Retina (tissue), 1 donor: ENCODE measurements at places on chromosomes 3 and 15.
A peak's percentile ranks its signal among the peaks of the same experiment; 100 is the strongest.

DNA sequence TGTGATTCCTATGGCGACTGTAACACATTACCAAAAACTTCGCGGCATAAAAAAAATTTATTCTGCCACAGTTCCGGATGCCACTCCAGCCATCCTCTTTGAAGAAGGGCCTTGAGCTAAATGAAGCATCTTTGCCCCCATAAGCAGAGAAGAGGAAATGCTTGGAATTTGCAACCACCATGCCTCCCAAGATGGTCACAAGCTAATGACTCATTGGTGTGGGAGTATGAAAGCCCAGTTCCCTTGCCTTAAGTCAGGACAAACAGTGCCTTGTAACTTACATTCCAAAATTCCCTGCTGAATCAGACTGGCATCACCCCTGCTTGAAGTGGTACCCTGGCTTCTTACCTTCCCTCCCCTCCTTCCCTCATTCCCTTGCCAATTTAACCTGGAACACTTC, 1077.4 kb downstream of the EPHA3 start:
- DNase-seq = no peak

DNA sequence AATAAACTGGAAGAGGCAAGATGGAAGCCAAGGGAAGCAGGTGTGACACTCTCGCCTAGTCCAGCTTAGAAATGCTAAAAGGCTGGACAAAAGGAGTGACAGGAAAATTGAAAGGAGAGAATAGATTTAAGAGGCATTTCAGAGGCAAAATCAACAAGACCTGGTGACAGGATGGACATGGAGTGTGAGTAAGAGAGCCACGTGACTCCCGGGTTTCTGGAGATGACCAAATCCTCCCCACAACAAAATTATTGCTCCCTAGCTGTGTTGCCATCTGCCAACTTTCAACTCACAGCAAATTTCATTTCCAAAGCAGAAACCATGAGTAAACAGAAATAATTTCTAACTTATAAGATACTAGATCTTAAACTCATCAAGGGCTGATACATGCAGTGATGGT, 52.6 kb downstream of the MTHFS start:
- no peak for DNase-seq

DNA sequence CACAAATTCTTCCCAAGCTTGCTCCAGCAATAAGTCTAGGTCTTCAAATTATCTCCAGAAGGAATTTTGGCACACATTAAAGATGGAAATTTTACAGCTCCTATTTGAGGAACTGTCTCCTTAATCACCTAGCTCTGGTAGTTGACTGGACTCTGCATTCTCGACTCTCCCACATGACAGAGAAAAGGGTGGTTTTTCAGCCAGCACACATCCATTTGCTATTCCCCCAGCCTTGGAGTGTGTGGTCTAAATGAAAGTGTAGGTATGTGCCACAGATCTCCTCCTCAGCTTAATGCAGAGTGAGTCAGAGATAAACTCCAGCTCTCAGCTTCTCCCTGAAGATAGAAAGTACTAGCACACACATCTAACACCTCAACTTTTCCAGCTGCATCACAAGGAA, 62.2 kb upstream of the ALCAM start:
- no peak for DNase-seq

GRCh38 chr3:53222183-53222901, 33.5 kb downstream of the TKT start:
- DNase-seq = no peak

DNA sequence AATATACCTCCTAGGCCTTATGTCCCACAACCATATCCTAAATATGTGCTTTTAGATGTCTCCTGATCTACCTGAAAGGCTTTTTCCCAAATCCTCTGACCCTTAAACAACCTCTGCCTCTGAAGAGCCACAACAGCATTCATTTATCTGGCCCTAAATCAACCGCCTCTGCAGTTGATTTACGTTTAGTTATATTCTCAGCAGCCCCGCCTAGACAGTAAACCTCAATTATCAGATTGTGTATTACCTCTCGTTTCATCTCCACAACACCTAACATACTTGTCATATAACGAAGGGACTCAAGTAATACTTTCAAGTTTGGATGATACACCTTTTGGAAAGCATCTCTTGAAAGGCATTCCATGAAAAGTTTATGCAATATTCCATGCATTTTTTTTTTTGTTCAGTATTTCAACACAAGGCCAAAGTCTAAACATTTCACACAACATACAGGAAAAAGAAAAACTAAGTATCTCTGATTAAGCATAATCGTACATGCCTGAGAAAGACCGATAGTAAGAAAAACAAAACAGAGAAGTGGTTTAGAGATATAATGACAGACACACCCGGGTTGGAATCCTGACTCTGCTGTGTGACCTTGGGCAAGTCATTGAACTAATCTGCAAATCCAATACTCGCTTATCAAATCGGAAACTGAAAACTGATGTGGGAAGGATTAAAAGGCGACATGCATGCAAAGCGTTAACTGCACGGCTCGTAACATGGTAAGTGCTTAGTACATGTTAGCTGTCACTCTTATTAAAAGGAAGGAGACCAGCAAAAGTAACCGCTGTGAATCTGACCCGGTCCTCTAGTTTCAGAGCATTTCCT, 778 bp downstream of the CRBN start:
- DNase-seq = peak; percentile 17

DNA sequence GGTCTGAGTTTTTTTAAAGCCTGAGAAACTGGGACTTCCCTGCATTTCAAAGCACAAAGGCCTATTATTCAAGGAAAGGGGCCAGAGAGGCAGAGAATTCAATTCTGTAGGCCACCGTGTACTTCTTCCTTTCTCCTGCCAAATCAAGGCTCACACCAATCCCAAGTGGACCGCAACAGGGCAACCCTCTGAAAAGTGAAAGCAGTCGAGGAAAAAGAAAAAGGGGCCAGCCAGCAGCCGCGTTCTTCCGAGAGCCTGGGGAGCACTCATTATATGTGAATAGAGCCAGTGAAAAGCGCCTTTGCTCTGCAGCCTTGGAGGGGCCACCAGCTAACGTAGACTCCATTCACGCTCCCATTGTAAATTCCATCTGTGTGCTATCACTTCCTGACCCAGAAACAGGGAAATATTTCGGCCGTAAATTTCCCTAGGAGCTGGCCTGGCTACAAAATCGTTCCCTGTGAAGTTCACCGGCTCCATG, 45.9 kb upstream of the THUMPD3 start:
- DNase-seq = peak; percentile 85

- no peak for DNase-seq
Measured at GRCh38 chr3:17640466-17640865, 102.0 kb downstream of the TBC1D5 start.

DNA sequence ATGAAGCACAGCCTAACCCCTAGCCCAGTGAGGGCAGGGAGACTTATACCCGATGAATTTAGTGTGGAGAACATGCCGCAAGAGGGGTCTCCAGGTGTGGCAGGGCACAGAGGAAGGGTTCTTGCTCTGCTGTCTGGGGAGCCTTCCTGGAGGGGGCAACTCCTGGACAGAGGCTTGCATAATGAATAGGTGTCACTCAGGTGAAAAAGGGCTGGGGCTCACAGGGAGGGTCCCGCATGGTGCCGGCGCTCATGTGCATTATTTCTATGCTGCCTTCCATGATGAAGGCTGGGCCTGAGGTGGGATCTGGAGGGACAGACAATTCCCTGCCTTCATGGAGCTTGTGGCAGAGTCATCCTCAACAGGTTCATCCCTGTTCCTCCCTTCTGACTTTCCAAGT, 51.5 kb downstream of the ITGA11 start:
- no peak for DNase-seq

DNA sequence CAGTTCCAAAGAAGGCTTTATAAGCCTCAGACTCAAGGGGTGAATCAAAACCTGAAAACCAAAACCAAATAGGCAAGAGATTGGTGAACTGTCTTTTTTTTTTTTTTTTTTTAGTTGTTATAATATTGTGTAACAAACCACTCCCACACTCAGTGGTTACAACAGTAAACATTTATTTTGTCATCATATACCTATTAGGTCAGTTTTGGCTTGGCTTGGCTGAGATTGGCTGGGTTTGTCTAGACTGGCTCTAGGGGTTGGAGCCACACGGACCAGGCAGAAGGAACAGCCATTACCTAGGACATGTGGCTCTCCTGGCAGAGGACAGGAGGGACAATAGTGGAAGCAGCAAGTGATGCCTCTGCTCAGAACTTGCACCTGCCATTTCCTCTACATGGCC, 26.4 kb upstream of the RYR3 start:
- DNase-seq = no peak

- DNase-seq = no peak
Measured at GRCh38 chr3:123816673-123817207, 67.4 kb downstream of the MYLK start.

- DNase-seq = no peak
Measured at GRCh38 chr3:123385981-123386380, 62.9 kb downstream of the ADCY5 start.

DNA sequence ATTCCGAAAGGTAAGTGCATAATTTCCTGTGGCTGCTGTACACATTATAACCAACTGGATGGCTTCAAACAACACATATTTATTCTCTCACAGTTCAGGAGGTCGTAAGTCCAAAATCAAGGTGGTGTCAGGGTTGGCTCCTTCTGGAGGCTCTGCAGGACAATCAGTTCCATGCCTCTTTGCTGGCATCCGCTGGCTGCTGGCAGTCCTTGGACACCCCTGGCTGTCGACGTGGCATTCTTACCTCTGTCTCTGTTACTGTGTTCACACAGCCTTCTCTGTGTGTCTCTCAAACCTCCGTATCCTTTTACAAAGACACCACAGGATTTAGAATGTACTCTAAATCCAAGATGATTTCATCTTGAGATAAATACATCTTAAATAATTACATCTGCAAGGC, 398.8 kb upstream of the ATP10A start:
- DNase-seq = no peak
